ENCODE measurements at places on chromosomes 4 and X.

- DNase-seq = peak; percentile 13
These were observed 50.2 kb downstream of the ZNF827 start for GRCh38 chr4:145888393-145888792.

GRCh38 chrX:98371994-98372393 lies 1488.3 kb downstream of the RPA4 start:
- no peak for DNase-seq

DNA sequence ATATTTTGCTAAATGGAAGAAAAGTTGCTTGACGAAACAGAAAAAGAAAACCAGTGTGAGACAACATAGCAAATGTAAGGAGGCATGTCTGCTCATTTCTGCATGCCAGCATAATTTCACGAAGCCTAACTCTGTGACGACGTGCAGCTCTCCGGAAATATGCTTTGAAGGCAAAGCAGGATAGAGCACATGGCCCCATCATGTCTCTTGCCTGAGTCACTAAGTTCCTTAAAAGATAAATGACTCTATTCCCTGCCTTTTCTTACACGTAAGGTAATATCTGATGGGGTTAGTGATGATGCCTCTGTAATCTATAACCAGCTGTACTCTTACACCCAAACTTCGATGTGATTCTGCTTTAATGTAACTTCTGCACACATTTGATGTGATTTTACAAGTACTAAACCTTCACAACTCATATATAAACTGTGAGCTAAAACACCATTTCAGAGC lies 64.5 kb downstream of the ANXA3 start:
- no peak for DNase-seq

- DNase-seq = no peak
These were observed 130.4 kb downstream of the MSL3 start for GRCh38 chrX:11888421-11888820.

All from OCI-LY7 (cell line).